ENCODE measurements at places on chromosomes 4 and X. TPM values are rescaled to one million over a fixed set of nuclear protein-coding genes. Genes with fewer than 3 reads are reported as not detected.

GRCh38 chr4:165203541-165204461 lies 3.6 kb upstream of the KLHL2 start:
- no peak for DNase-seq

GRCh38 chr4:184348311-184349233 lies 125.8 kb downstream of the IRF2 start:
- peak; percentile 79 for DNase-seq

DNA sequence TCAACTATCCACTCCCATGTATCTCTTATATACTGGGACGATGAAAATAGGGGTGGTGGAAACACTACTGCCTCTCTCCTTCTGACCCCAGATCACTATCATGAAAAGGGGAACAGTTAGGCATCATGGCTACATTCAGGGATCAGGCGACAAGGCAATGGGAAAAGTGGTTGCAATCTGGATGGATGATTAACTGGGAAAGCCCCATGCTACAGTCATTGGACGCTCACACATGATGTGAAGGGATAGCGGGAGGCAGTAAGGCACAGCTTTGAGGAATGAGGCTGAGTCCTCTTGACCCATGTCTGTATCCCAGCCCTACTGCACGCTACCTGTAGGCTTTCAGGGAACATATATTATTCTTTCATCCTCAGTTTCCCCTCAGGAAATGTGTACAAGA lies 10.2 kb downstream of the GASK1B start:
- no peak for DNase-seq

GRCh38 chr4:86942185-86942666 lies 7.4 kb downstream of the AFF1 start:
- no peak for DNase-seq

- no peak for DNase-seq
These were observed 710.4 kb upstream of the PABPC4L start for GRCh38 chr4:134911941-134912340.

GRCh38 chr4:140116442-140117104 lies 37.4 kb downstream of the MAML3 start:
- DNase-seq = no peak

DNA sequence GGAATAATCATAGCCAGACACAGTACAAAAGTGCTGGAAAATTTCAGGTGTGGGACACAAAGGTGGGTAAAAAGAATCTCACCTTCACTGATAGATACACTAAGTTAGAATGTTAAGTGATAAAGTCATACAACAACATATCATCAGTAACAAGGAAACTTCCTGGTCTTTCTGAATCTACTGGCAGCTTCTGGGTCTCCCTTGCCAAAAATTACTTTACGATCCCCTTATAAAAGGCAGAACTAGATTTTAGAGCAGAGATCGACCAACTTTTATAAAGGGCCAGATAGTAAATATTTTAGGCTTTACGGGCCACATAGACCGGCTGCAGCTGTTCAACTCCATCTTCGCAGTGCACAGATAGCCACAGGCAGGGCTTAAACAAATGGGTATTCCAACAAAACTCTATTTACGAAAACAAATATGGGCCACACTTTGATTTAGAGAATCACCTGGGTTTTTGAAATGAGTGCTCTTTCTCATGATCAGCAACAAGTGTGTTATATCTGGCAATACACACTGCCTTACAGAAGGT lies 159.9 kb downstream of the AASDH start:
- DNase-seq = no peak

DNA sequence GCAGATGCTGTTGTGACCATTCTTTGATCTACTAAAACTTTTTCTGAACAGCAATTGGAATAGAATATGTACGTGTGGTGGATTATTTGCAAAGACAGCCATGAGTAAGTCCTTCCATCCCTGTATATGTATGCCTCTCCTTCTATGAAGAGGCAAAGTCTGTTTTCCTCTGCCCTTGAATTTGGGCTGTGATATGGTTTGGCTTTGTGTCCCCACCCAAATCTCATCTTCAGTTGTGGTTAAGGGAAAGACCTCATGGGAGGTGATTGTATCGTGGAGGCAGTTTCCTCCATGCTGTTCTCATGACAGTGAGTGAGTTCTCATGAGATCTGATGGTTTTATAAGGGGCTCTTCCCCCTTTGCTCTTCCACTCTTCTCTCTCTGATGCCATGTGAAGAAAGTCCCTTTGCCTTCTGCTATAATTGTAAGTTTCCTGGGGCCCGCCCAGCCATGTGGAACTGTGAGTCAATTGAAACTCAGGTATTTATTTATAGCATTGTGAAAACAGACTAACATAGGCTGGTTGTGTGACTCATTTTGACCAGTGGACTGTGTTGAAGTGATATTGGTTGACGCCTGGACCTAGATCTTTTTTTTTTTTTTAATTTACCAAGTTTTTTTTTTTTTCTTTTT lies 108.3 kb upstream of the CAMK2D start:
- no peak for DNase-seq

DNA sequence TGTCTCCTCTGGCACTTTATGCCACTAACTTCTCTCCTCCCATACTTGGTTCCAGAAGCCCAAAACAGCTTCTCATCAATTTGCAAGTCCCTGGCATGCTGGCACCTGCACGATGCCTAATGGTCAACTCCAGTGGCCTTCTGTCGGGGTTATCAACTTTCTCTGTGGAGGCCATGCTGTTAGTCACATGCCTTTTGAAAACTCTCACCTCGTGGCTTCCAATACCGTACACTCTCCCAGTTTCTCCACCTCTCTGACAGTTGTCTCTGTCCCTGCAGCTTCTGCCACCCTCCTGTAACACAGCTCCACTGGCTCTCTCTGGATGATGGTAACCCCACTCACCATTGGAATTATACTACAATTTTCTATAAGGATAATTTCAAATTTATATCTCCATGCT lies 324.0 kb downstream of the NR3C2 start:
- DNase-seq = no peak

Gene SHOX
- total RNA-seq = not detected

Gene MBNL3
- total RNA-seq = 85.1 TPM

Gene AREG
- 7.4 TPM for total RNA-seq

All from ureter (tissue), 1 donor.